IPS DF 6.9 (cell line): ENCODE measurements at places on chromosomes 5 and 9.

- no peak for DNase-seq
- no peak overlapping the region for H3K27ac ChIP-seq
- H3K36me3 ChIP-seq = no peaks in the 10 kb centered on the region
- no peaks in the 10 kb centered on the region for H3K4me1 ChIP-seq
Observed at GRCh38 chr5:72433522-72433921, 73.7 kb downstream of the ZNF366 start.

- H3K36me3 ChIP-seq = no peaks in the 10 kb centered on the region
- no peak overlapping the region for H3K27ac ChIP-seq
- H3K4me3 ChIP-seq = no peak overlapping the region
Observed at GRCh38 chr9:118896324-118897000, 472.8 kb downstream of the BRINP1 start.

DNA sequence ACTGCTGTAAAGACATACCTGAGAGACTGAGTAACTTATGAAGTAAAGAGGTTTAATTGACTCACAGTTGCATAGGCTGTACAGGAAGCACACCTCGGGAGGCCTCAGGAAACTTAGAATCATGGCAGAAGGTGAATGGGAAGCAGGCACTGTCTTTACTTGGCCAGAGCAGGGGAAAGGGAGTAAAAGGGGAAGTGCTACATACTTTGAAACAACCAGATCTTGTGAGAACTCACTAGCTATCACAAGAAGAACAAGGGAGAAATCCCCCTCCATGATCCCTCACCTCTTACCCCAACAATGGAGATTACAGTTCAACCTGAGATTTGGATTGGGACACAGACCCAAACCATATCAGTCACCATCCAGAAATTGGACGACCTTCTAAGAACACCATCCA, 1285.8 kb upstream of the CDH9 start:
- H3K27me3 ChIP-seq = no peaks in the 10 kb centered on the region
- H3K4me3 ChIP-seq = no peak overlapping the region
- no peaks in the 10 kb centered on the region for H3K4me1 ChIP-seq
- H3K36me3 ChIP-seq = no peaks in the 10 kb centered on the region
- no peak for DNase-seq
- H3K27ac ChIP-seq = no peak overlapping the region

GRCh38 chr9:14314424-14314928, 535 bp upstream of the NFIB start:
- H3K36me3 ChIP-seq = no peaks in the 10 kb centered on the region
- H3K4me3 ChIP-seq = peak overlapping the region; percentile 90; the same call in 1 of the 2 replicates
- peaks cover 5% of the 10 kb centered on the region; the same call in 1 of the 2 replicates for H3K4me1 ChIP-seq
- no peaks in the 10 kb centered on the region for H3K27me3 ChIP-seq
- DNase-seq = no peak

- H3K4me3 ChIP-seq = no peak overlapping the region
- no peaks in the 10 kb centered on the region for H3K36me3 ChIP-seq
- no peak overlapping the region for H3K27ac ChIP-seq
- no peaks in the 10 kb centered on the region for H3K27me3 ChIP-seq
- H3K4me1 ChIP-seq = no peaks in the 10 kb centered on the region
Observed at GRCh38 chr5:136246122-136246521, 53.2 kb upstream of the SMIM32 start.

- peaks cover 2% of the 10 kb centered on the region; the same call in 1 of the 2 replicates for H3K4me1 ChIP-seq
- no peaks in the 10 kb centered on the region for H3K27me3 ChIP-seq
- no peaks in the 10 kb centered on the region for H3K36me3 ChIP-seq
Observed at GRCh38 chr9:107875571-107875980, 386.0 kb upstream of the KLF4 start.

GRCh38 chr5:136749016-136749415, 383.7 kb upstream of the TRPC7 start:
- H3K4me3 ChIP-seq = no peak overlapping the region
- no peak overlapping the region for H3K27ac ChIP-seq
- no peak for DNase-seq
- H3K36me3 ChIP-seq = no peaks in the 10 kb centered on the region
- no peaks in the 10 kb centered on the region for H3K4me1 ChIP-seq

GRCh38 chr5:1118231-1118698, 6.4 kb upstream of the SLC12A7 start:
- no peaks in the 10 kb centered on the region for H3K36me3 ChIP-seq
- peaks cover 2% of the 10 kb centered on the region for H3K4me1 ChIP-seq
- no peaks in the 10 kb centered on the region for H3K27me3 ChIP-seq
- no peak overlapping the region for H3K27ac ChIP-seq
- no peak overlapping the region for H3K4me3 ChIP-seq

DNA sequence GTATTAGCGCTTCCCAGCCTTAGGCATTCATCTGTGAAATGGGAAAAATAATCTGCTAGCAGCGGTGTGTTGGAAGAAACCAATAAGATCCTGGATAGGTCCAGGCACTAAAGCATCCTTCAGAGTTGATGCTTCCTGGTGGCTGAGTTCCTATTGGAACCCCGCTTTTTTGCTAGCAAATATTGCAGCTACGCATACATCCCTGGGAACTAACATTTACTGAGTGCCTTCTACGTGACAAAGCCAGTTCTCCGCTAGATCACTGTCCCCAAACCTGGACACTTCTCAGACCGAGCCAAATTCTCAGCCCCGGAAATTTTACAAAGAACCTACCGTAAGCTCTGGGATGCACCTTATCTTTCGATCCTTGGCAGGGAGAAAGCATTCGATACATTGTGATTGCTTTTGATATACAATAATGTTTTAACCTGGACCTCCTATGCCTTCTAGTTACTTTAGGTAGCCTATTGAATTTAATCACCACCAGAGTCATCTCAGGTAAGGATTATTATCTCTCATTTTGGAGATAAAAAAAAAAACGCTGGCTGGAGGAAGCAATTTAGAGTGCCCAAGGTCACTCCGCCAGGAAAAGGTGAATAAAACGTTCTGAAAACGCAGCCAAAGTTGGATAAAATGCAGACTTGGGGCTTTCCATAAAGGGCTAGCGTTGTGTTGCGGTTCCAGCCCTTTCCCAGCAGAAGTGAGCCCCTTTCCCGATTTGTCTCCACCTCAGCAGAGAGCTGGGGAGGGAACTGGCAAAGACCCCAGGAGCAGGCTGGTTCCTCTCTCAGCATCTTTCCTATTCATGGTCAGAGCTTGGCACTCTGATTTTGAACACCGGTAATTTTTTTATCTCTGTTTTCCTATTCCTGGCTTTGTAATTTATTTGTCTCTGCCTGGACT, 2.6 kb upstream of the MSX2 start:
- DNase-seq = no peak
- H3K36me3 ChIP-seq = no peaks in the 10 kb centered on the region
- H3K27ac ChIP-seq = no peak overlapping the region
- peaks cover 76% of the 10 kb centered on the region for H3K27me3 ChIP-seq
- peak overlapping the region; percentile 16; the same call in 1 of the 2 replicates for H3K4me3 ChIP-seq

DNA sequence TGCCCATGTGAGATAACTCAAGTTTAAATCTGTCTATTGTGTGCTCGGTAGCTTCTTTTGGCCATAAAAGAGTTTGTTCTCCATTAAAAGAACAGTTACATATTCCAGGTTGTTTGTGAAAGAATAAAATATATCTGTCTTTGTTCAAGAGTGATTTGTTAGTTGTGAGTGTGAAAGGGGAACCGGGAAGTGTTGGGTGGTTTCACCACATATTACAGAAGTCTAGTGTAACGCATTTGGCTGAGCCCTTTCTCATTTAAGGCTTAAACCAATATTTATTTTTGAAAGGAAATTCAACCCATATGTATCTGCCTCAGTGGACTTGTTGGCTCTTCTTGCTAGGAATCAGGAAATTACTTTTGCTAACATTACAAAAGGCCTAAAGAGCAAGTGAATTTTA, 54.1 kb upstream of the DMRTA1 start:
- H3K4me3 ChIP-seq = no peak overlapping the region
- H3K27ac ChIP-seq = no peak overlapping the region
- no peak for DNase-seq
- H3K27me3 ChIP-seq = no peaks in the 10 kb centered on the region

GRCh38 chr5:317086-317811, 4.3 kb upstream of the AHRR start:
- peak; percentile 54 for DNase-seq
- H3K27me3 ChIP-seq = peaks cover 25% of the 10 kb centered on the region
- no peak overlapping the region for H3K4me3 ChIP-seq
- peaks cover 6% of the 10 kb centered on the region for H3K4me1 ChIP-seq
- peaks cover 11% of the 10 kb centered on the region for H3K36me3 ChIP-seq

GRCh38 chr5:176579323-176579722, 30.2 kb downstream of the CDHR2 start:
- DNase-seq = no peak
- no peak overlapping the region for H3K27ac ChIP-seq
- no peak overlapping the region for H3K4me3 ChIP-seq
- no peaks in the 10 kb centered on the region for H3K27me3 ChIP-seq

DNA sequence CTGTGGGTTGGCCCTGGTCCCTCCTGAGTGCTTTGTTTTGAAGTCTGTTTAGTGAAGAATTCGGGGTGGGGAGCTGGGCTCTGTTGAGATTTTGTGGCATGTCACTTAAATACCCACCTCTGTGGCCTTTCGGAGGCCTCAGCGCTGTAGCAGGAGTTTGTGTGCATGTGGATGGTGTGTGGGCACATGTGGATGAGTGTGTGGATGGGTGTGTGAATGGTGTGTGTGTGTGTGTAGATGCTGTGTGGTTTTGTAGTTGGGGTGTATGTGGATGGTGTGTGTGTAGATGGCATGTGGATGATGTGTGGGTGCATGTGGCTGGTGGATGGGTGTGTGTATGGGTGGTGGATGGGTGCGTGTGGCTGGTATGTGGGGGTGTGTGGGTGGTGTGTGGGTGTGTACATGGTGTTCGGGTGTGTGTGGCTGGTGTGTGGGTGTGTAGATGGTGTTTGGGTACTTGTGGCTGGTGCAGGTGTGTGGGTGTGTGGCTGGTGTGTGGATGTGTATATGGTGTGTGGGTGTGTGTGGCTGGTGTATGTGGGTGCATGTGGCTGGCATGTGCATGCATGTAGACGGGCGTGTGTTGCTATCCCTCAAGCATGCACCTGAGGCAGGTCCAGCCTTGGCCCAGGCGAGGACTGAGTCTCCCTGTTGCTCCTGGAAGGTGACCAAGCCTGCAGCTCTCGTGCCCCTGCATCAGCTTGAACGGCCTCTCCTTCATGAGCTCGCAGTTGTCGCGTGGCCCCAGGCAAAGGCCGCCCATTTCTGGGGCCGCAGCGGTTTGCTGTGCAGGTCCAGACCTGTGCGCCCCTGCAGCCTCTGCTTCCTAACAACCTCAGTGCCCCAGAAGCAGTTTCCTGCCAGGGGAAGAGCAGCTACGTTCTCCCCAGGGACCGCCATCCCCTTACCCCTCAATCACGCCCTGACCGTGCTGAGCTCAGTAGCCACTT, 54.0 kb upstream of the FCN2 start:
- no peaks in the 10 kb centered on the region for H3K4me1 ChIP-seq
- H3K27me3 ChIP-seq = no peaks in the 10 kb centered on the region
- H3K27ac ChIP-seq = no peak overlapping the region
- no peak overlapping the region for H3K4me3 ChIP-seq
- no peaks in the 10 kb centered on the region for H3K36me3 ChIP-seq

GRCh38 chr5:178318382-178318781, 85.8 kb upstream of the PHYKPL start:
- no peak overlapping the region for H3K27ac ChIP-seq
- H3K36me3 ChIP-seq = no peaks in the 10 kb centered on the region
- H3K4me1 ChIP-seq = no peaks in the 10 kb centered on the region; the same call in 1 of the 2 replicates
- H3K27me3 ChIP-seq = no peaks in the 10 kb centered on the region
- DNase-seq = no peak
- H3K4me3 ChIP-seq = no peak overlapping the region

GRCh38 chr5:93130624-93131490, 450.2 kb downstream of the NR2F1-AS1 start:
- no peaks in the 10 kb centered on the region; the same call in 1 of the 2 replicates for H3K27me3 ChIP-seq
- no peak for DNase-seq
- no peaks in the 10 kb centered on the region for H3K4me1 ChIP-seq
- H3K27ac ChIP-seq = no peak overlapping the region
- no peaks in the 10 kb centered on the region for H3K36me3 ChIP-seq
